ENCODE measurements at places on chromosomes 7 and 10.

DNA sequence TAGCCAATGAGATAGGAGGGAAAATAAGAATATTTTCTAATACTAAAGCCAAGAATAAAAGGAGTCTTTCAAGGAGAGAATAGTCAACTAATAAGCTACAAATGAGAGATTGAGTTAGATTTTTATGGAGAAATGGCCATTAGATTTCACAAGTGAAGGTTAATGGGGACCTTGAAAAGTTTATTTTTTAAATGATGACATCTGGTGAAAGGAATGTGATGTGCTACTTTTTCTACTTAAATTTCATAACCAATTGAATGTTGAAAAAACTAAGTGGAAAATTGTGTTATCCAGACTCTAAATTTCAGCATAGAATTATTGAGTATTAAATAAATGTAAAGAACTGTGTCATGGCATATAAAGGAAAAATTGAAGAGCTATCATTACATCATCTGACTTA, 125.7 kb downstream of the TSPAN12 start:
- DNase-seq: no peak

DNA sequence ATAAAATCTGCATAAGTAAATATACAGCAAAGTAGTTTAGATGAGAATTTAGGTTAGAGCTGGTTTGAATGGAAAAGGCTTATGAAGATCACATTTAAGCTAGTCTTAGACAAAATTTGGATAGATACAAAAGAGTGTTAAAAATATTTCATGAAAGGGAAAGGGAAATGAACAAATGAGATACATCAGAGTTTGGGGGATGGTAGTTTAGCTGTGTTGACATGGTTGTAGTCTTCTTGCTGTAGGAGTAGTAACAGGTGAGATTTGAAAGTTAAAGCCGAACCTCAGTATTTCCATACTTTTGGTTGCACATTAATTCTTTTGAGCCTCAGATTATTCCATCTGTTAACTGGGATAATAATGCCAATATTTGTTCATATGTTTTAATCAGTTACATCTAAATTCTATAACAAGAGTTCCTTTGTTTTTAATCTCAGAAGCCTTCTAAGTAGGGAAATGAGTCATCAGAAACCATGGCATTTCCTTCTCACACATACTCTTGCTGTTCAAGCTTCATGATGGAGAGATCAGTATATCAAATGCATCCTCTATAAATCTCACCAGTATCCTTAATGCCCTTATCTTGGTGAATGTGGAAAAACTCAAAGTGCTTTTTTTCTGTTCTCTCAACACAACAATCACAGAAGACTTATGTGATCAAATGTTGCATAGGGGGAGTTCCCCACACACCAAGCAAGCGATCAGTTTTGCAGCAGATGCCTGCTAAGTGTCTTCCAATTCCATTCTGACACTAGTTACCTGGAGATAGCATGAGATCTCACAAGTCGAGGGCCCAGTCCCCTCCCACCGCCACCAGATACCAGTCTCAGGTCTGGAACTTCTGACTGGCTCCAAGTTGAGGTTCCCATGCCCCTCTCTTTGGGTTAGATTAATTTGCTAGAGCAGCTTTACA, 84.7 kb downstream of the MAPK8 start:
- DNase-seq: peak; percentile 52

DNA sequence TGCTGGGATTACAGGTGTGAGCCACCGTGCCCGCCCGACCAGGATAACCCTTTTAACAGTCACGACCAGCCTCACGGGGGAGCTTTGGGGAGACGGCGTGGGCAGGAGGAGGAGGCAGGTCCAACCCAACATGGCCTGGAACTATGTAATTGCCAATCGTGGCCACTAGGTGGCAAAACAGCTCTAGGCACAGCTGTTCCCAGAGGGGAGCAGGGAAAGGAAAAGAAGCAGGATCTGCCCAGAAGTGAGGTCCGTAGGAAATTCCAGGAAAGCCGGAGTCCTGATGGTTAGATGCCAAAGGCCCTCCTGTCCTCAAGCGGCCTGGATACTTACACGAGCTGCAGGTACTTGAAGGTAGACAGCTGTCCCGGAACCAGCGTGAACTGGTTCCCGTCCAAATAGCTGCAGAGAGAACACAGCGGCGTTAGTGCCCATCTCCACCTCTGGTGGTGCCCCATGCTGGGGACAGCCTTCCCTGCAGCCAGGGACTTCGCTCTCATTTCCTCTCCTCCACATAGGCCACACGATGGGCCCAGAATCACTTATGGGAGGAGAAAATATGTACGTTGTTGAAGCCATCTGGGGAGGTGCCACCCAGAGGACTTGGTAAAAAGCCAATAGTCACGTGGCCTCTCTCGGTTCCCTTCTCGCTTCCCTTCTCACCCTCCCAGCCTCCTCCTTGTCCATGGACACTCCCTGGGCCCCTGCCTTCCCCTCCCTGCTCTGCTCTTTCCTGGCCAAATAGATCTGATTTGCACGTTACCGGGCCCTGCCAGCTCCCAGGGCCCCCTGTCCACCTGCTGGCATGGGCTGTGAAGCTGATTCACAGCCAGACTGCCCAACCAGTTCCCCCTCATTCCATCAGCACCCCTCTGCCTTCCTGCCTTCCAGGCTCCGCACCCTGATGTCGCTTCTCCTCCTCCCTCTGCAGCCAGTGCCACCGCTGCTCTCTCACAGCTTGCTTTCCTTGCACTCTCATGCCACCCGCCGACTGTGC, 148.1 kb downstream of the SLIT1 start:
- DNase-seq: peak; percentile 78

- peak; percentile 68 for DNase-seq
Observed at GRCh38 chr7:95322396-95322795, 1.9 kb downstream of the PON1 start.

- DNase-seq: no peak
Observed at GRCh38 chr10:68223535-68224165, 8.3 kb downstream of the ATOH7 start.

DNA sequence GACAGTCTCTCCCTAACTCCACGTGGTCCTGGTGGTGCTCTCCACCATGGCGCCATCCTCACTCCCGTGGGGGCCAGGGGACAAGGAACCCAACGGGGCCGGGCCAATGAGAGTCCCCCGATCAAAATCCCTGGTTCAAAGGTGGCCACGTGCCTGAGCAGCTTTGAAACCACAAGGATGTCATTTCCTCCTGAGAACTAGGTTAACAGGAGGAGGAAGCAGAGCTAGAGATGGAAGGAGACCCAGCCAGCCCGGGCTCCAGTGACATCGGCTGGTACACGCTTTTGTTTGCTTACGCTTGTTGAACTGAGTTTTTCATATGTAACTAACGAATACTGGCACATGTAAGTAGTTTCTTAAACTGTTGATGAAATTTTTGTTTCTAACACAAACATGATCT, 61.7 kb downstream of the PRPF18 start:
- no peak for DNase-seq

DNA sequence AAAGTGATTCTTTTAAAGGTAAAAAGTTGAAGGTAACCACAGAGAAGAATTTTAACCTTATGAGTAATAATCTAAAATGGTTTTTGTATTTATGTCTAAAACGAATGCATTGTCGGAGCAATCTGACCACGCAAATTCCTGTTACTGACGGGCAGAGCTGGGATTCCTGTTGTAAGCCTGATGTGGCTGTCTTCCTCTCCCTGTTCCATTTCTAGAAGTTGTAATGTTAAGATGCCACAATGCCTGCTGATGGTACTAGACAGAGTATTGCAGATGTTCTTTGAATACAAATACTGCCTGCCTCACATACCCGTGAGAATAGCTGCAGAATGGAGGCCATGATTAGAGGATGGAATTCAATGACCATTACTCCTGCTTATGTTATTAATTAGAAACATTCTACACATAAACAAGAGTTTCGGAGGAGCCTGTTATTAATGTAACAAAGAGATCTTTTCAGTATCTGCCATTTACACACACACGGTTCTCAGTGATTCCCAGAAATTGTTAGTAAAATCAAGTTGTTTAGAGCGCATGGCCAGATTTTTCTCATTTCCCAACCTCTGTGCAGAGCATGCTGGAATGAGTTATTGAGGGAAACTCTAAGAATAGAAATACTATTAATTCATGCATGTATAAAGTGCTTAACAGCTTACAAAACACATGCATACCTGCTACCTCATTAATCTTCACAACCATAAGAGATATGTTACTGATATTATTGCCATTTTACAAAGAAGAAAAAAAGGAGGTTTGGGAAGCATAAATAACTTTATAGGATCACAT, 196.8 kb downstream of the PTN start:
- DNase-seq: peak; percentile 95

GRCh38 chr10:125797994-125798662, 22.5 kb upstream of the MMP21 start:
- no peak for DNase-seq

GRCh38 chr7:106870983-106871410, 5.9 kb downstream of the PIK3CG start:
- peak; percentile 29 for DNase-seq

GRCh38 chr10:130686689-130687300, 550.6 kb downstream of the GLRX3 start:
- DNase-seq: no peak

DNA sequence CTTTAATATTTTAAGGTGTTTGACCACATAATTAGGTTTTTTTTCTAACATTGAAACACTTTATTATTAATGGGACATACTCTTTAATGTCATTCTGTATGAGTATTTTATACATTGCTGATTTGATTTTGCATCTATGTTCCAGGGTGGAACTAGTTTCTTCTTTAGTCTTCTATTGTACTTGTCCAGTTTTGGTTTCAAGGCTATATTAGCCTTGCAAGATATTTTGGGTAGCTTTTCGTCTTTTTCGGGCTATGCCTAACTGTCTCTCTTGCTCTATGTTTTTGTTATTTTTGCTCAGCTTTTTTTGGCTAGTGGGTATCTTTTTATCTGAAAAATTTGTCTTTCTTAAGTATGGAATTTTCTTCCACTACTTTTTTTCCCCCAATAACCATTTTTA, 38.7 kb upstream of the MKX start:
- no peak for DNase-seq

- DNase-seq: no peak
Observed at GRCh38 chr10:78645975-78646374, 422.8 kb upstream of the ZMIZ1 start.

GRCh38 chr10:128068398-128069285, 57.6 kb downstream of the MKI67 start:
- DNase-seq: no peak

DNA sequence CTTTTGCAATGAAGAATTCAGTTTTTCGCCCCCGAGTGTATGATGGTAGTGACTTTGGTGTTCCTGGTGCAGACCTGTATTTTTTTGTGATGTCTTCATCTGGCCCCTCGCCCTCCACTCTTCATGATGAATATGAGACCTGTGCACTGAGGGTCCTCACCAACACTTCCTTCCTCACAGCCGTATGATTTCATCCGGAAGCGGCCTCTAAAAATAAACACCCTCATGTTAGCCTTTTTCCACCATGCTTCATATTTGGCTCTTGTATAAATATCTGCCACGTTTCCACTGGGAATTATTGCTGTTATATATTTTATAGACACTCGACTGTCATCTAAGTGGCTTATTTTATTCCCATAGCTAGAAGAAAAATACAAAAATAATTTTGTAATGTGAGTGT, 160.4 kb downstream of the MGMT start:
- DNase-seq: no peak

GRCh38 chr7:77316219-77316978, 99.8 kb downstream of the GSAP start:
- DNase-seq: no peak

- DNase-seq: no peak
Observed at GRCh38 chr10:650441-650851, 39.0 kb downstream of the DIP2C start.

DNA sequence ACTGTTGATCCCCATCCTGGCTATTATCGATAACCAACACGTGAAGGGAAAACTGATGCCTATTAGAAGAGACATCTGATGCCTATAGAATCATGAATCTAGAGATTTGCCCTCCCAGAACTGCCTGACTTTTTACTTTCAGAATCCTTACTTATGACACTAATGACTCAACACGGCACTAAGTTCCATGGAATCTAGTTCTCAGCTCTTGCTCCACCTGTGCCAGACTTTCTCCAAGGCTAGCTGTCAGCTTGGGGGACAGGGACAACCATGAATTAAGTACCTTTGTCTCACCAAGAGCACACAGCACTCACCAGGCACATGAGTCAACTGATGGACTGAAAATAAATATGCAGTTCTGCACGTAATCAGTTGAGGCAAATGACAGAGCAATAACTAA, 184.2 kb downstream of the FRMD4A start:
- peak; percentile 3 for DNase-seq

- no peak for DNase-seq
Observed at GRCh38 chr7:98616381-98617050, 569 bp upstream of the NPTX2 start.

DNA sequence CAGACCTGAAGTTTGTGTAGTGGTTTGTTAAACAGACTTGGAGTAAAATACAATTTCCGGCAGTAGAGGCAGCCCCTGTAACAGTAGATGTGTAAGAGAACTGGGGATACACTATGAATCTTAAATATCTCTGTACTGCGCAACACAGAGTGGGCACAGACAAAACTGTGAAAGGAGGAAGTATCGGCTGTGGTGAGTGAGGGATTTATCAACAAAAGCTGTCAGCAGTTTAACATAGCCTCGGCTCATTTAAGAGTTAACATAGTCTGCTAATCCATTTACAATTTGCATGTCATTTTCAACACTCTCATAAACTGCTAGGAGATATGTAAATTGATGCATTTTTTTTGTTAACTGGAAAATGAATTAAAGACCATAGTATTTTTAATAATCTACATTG, 225.2 kb downstream of the ZWINT start:
- DNase-seq: no peak

DNA sequence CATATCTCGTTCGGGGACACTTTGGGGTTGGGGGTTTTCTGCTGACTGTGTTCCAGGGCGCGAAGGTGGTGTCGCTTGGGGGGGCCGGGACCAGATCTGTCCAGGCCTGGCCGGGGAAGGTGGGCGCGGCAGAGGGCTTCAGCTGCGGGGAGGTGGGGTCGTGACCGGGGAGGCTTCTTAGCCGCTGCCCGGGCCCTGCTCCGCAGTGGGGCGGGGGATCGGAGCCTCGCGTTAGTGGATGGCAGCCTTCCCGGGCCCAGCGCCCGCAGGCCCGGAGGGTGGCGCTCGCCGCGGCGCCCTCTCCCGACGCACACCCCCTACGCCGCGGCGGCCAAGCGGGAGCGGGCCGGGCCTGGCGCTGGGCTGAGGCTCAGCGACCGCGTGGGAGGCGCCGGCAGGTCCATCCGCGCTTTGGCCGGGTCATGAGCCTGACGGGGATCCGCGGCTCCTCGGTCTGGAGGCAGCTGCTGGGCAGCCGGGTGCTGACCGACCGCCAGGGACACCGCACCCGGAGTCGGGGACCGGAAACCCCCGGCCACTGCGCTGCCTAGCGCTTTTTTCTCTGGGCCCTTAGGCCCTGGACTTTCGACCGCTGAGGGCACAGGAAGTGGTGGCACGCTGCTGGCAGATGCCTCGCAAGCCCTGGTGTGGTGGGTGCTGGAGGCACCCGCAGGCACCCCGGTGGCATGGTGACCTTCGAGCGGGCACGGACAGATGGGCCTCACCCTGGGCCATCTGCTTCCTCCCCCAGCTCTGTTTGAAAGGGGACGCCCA, 1.2 kb downstream of the AGAP3 start:
- peak; percentile 38 for DNase-seq

DNA sequence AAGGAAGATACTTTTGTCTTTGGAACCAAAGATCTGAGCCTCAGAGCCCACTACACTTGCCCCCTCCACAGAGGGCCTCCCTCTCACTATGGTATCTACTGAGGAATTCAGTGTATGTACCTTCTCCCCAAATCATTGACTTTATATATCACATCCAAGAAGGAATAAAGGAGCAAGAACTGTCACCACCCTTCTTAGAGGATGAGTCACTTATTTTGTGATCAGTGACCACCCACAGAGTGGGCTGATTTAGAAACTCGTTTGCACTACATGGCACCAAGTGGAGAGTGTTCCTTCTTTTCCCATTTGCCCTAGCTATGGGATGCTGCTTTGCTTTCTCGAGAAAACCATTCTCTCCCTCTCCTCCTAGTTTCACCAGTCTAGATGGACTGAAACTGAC, 5.7 kb downstream of the TMEM243 start:
- DNase-seq: peak; percentile 66
